Hematopoietic multipotent progenitor cell treated with erythropoietin and hydrocortisone succinate and interleukin-3 and kit ligand, for 6 days (in vitro differentiated cells): ENCODE measurements at places on chromosomes 5 and 9.

DNA sequence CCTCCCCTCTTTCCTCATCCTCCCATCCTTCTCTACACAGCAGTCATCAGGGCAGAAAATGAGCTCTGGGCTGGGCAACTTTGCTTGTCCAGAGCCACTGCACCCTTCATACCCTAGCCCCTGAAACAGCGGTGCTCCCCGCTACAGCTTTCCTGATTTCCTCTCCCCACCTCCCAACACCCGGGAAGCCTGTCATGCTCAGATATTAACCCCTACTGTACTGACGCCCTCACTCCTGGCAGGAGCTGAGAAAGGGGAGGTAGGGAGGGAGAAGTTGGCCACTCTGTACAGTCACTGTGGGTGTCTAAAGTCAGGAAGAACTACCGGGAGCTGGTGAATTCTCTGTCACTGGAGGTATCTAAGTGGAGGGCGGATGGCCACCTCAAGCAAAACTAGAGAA, 782 bp downstream of the CAMK2A start:
- DNase-seq = no peak

DNA sequence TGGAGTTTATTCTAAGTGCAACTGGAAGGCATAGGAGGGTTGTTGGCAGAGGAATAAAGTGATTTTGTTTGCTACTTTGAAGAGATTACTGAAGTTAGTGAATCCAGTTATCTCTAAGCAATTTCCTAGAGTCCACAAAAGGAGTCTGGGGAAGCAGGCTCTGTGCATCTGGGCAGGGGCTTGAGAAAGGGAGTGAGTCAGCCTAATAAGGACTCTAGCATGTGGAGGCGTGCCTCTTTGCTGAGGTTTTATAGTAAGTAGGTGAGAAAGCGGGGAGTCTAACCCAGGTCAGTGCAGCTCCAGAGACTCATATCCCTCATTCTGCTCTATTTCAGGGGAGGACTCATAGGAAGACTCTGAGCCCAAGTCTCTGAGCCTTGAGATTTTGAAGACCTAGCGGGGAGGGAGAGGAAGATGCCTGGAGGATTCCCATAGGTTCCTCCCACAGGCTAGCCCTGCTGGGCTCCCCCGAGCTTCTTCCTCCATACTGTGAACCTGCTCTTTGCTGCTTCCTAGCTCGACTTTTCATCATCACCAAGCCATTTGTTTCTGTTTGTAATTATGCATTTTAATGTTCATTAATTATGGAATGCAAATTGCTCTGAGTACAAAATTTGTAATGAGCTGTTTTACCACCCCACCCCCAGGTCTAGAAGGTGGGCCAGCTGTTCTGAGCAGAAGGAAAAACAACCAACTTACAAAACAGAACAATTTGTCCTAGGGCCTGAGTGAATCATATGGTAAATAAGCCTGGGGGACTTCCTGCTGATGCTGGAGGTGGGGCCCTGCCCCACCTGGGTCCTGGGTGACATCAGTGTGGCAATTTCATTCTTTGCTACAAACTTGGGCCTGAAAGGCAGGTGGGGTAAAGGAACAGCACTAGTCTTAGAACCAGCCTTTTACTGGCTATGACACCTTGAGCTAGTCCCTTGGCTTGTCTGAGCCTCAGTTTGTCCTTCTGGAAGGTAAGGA, 150.2 kb downstream of the TRIM32 start:
- DNase-seq = no peak

GRCh38 chr5:115423051-115423450, 121.5 kb downstream of the FEM1C start:
- DNase-seq = no peak

GRCh38 chr9:127204771-127205470, 59.7 kb upstream of the GARNL3 start:
- peak; percentile 37 for DNase-seq

- DNase-seq = no peak
Measured at GRCh38 chr5:15587916-15588315, 87.9 kb downstream of the FBXL7 start.

GRCh38 chr5:142769251-142769792, 855 bp upstream of the ARHGAP26 start:
- DNase-seq = peak; percentile 31

GRCh38 chr9:91572044-91572443, 148.4 kb upstream of the NFIL3 start:
- DNase-seq = no peak

GRCh38 chr9:12776513-12777055, 1.8 kb downstream of the LURAP1L start:
- no peak for DNase-seq

DNA sequence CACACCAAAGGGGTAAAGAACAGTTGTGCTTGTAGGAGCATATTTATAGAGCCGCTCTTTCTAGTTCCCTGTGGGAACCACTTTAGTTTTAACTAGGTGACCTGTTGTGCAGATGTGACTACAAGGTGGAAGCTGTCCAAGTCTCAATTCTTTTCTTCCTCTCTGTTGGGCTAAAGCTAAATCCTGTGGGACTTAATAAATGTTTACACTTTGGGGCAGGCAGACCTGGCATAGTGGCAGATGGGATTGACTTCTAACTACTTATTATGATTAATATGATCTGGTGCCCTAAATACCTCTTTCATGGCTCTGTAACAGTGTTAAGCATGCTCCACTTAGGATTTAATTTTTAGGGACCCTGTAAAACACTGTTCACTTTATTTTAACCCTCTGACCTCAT, 265.3 kb downstream of the KCTD16 start:
- no peak for DNase-seq

- no peak for DNase-seq
Measured at GRCh38 chr9:34519321-34520020, 3.3 kb downstream of the ENHO start.

- no peak for DNase-seq
Measured at GRCh38 chr5:80217667-80218066, 38.2 kb downstream of the SERINC5 start.

DNA sequence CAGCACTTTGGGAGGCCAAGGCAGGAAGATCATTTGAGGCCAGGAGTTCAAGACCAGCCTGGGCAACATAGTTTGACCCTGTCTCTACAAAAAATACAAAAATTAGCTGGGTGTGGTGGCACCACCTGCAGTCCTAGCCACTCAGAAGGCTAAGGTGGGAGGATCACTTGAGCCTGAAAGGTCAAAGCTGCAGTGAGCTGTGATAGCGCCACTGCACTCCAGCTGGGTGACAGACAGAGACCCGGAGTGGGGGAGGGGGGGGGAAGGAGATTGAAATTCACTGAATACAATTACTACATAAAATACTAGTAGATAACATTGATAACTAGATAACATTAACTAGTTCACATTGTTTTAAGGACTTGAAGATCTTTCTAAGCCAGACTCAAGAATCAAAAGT, 345.6 kb downstream of the BNC2 start:
- no peak for DNase-seq

DNA sequence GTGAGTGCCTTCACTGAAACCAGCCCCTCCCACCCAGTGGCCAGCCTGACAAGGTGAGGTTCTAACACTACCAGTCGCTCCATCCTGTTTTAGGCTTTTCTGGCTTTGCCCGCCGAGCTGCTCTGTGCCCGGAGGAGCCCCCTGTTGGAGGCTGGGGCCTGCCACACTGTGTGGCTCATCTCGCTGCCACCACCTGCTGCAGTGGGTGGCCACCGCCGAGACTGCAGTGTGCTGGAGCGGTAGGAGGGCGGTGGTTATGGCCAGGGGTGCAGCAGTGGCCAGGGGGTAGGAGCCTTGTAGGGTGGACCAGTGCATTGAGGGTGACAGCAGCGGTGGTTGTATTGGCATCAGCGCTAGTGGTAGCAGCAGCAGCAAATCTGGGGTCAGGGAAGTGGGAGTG, 74.7 kb upstream of the PCAT7 start:
- DNase-seq = no peak

GRCh38 chr9:89395931-89396710, 77.8 kb downstream of the SECISBP2 start:
- DNase-seq = no peak

- no peak for DNase-seq
Measured at GRCh38 chr5:126965487-126965886, 64.9 kb downstream of the MARCHF3 start.

- DNase-seq = peak; percentile 47
Measured at GRCh38 chr5:85049020-85049419, 664.3 kb upstream of the EDIL3 start.

- DNase-seq = no peak
Measured at GRCh38 chr5:68084396-68084795, 131.2 kb upstream of the PIK3R1 start.

DNA sequence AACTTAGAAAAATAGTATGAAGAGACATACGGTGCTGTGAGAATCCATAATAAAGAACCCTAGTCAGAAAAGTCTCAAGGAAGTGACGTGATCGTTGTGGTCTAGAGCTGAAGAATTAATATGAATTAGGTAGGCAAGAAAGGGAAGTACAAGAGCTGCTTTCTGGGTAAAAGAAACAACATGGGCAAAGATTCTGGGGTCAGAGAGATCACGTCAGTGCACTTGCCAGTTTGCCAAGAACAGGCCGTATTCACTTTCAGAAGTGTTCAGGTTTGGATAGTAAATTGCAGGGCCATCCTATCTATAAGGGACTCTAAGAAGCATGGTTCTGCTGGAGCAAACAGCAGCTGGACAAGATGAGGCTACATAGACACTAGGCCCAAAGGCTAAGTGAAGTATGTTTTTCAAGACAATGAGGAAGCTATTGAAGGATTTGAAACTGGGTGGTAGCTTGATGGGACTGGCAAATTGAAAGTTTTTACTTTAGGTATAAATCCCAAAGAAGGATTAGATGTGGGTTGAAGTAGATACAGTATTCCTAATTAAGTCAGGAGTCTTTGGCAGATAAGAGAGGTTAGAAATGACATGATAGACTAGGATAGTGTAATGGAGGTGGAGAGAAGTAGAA, 4.8 kb upstream of the CHD1 start:
- peak; percentile 71 for DNase-seq

- DNase-seq = no peak
Measured at GRCh38 chr5:2466966-2467365, 284.5 kb downstream of the IRX2 start.

DNA sequence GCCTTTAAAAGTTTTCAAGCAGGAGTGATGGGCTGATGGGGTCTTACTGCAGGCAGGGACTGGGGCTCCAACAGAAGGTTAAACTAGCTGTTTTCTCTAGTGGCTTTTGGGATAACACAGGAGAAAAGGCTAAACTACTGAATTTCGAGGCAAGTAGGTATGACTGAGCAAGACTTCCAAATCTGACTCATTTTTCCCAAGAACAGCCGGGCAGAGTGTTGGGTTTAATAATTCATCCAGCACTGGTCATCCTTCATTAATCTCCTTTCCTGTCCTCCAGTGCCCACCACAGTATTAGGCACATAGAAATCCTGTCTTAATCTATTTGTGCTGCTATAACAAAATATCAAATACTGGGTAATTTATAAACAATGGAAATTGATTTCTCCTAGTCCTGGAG, 20.5 kb downstream of the MSX2 start:
- DNase-seq = no peak

GRCh38 chr9:87622923-87623322, 103.0 kb upstream of the CTSL start:
- DNase-seq = peak; percentile 5

- DNase-seq = no peak
Measured at GRCh38 chr5:90066920-90067319, 342.6 kb downstream of the CETN3 start.

- peak; percentile 69 for DNase-seq
Measured at GRCh38 chr9:105191508-105192121, 52.8 kb upstream of the SLC44A1 start.

GRCh38 chr9:133956520-133957076, 35.5 kb downstream of the VAV2 start:
- no peak for DNase-seq

DNA sequence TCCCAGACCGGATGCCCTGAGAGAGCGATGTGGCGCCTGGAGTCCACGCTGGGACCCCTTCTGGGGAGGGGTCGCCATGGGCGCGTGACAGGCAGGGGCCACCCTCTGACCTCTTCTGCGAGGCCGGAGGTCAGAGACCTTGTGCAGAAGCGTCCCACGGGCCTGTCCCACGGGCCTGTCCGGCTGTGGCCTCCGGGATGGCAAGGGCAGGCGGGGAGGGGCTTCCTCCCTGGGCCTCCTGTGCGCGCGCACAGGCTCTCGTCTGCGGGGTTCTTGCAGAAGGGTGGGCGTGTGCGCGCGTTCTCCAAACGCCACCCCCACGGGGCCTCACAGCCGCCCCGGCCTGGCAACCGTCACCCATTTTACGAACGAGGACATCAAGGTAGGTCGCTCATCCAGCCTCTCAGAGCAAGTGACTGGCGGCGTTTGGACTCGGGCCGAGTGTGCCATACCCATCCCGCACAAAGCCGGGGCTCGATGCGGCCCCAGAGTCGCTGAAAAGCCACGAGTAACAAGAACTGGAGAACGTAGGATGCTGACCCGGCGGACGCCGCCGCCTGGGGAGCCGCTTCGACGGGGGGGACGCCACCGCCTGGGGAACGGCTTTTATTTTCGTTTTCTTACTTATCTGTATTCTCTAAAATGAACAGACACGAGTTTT, 897 bp downstream of the AHRR start:
- peak; percentile 21 for DNase-seq
